ENCODE measurements at places on chromosomes 12 and 14.

DNA sequence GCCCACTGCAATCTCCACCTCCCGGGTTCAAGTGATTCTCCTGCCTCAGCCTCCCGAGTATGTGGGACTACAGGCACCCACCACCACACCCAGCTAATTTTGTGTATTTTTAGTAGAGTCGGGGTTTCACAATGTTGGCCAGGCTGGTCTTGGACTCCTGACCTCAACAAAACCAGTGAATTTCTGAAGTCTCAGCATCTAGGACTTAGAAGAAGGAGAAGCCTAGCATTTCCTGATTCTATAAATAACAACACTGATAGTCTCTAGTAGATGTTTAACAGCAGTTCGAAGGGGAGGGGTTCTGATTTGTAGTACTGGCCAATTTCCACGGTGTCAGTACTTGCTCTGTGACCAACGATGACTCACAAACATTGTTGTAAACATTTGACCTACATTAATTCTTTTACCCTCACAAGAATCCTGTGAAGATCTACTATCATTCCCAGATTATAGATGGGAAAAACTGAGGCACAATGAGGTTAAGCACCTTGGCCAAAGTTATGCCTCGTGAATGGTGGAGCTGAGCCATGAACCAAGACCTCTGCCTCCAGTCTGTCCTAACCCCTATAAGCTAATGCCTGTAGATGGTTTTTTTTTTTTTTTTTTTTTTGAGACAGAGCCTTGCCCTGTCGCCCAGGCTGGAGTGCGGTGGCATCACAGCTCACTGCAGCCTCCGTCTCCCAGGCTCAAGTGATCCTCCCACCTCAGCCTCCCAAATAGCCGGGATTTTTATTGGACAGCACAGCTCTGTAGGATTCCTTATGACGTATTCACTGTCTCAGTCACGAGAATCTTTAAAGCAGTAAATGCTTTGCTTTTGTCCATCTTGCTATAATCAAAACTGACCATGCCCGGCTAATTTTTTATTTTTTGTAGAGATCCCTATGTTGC is 5.2 kb downstream of the P2RX4 start:
- DNase-seq = no peak

DNA sequence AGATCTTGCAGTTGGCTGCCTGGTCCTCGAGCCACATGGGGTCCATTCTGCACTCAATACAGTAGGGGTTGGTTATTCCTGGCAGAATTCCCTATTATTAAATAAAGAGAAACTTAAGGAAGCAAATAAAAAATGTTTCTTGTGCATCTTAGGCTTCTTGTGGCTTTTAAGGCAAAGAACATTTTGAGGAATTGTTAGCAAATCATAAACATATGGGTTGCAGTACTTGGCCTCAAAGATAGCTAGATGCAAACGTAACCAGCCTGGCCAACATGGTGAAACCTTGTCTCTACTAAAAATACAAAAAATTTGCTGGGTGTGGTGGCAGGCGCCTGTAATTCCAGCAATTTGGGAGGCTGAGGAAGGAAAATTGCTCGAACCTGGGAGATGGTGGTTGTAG is 50.8 kb upstream of the KCNA5 start:
- no peak for DNase-seq

DNA sequence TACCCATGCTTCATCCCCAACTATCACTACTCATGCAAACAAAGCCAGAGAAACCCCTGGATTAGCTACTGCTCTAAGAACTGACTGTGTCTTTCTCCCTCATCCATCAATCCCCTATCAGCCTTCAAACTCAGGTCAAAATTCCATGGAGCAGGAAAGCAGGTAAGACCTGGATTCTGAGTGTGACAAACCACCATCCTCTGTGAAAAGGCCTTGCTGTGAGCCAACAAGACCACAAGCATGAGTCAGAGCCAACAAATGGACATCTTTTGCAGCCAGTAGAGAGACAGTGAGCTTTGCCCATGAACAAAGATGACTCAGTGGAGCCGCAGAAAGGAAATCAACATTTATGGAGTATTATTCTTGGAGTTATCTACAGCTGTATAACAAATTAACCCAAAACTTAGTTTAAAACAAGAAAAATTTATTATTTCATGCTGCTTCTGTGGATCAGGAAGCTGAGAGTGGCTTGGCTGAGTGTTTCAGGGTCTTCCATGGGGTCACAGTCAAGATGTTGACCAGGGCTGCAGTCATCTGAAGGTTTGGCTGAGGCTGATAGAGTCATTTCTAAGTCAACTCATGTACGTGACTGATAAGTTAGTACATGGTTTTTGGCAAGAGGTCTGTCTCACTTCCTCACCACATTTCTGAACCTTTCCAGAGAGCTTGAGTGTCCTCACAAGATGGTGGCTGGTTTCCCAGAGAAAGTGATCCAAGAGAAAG is 61.1 kb downstream of the PITPNM2 start:
- peak; percentile 52 for DNase-seq

DNA sequence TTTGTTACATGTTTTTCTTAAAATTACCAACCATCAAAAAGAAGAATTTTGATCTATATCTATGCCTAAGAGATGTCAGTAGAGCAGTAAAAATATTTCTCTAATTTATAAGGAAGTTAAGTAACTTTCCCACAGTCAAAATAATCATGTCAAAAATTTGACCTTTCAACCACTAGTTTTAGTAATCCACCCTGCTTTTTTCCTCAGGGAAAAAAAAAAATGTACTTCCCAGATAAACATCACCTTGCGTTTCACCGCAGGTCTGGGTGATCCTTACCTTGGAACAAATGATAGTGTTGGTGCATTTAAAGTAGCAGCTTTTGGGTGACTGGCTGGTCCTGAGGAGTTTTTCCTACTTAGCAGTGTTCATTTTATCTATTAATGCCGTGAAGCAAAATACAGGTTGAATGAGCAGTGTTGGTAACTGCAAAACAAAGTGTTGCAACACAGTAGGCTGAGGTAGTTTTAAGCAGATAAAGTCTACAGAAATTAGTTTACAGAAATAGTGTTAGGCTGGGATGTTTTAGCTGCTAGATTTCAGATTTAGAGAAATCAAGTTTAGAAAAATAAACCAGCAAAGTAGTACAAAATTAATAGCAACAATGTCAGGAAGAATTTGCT is 137.2 kb upstream of the DNM1L start:
- no peak for DNase-seq

GRCh38 chr12:46227616-46228015 is 41.2 kb downstream of the SLC38A1 start:
- DNase-seq = no peak

Data from SJCRH30 (cell line).